ENCODE measurements at places on chromosomes 1 and 21.

DNA sequence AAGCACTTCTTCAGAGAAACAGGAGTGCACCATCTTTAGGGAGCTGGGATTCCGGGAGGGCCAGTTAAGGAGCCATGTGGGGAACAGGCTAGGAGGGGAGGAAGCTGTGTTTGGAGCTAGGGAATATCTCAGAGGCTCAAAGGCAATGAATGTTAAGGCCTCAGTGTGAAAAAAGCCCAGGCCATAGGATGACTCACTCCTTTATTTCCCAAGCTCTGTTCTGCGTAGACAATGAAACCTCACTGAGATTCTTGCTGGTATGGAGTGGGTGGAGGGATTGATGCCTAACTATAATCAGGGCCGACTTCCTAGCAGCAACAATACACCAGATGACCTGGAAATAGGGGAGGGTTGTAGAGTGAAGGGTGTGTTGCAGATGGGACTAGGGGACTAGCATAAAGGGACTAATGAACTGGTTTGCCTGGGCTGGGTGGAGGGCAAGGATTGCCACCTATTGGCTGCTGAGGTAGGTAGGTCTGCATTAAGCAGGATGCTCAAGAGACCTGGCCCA is 2.1 kb downstream of the GNAT2 start:
- DNase-seq: no peak

GRCh38 chr21:43193651-43194302 is 25.0 kb downstream of the CRYAA start:
- no peak for DNase-seq

GRCh38 chr1:39722495-39722894 is 16.2 kb upstream of the PPIE start:
- no peak for DNase-seq

DNA sequence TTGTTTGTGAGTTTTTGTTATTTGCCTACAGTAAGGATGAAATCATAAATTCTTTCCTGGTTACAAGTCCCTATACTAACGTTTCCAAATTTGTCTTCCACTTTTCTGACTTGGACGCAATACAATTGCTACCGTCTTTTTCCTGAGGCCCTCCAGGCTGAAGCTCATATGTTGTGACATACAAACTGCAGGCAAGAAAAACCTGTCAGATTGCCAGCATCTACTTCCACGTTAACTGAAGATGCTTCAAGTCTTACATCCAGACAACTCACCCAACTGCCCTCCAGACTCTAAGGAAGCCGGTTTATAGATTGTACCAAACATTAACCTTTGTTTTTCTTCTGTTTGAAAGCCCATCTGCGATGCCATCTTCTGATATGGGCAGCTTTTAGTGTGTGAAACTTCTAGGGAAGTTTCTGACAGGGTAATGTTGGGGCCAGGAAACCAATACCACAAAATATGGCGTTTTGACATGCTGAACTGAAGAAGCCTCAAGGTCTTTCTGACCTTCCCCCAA is 21.4 kb upstream of the RNF11 start:
- DNase-seq: peak; percentile 2

- no peak for DNase-seq
Observed at GRCh38 chr1:167196166-167196565, 24.5 kb upstream of the POU2F1 start.

DNA sequence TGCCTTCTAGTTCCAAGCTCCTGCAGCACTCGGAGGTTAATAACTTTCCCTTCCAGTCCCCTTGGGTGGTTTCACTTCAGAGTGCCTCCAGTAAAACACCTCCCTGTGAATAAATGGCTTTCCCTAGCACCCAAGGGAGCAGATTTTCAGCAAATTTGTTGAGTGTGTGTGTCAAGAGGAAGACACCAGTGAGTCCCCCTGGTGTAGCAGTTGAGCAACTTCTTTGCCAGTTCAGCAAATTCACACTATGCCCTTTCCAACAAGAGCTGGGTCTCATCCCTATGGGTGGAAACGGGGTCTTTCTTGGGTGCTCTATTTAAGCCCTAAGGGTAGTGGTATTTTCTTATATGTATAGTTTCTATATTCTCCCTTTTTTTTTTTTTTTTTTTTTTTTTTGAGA is 806 bp upstream of the AADACL4 start:
- DNase-seq: no peak

Data from activated T-helper 1 cell treated with anti-CD3 and anti-CD28 coated beads, Interleukin-12 subunit alpha, Interleukin-12 subunit beta, Interleukin-2, Interleukin-4 antibody, amounts not matched to agents 30 ng/mL and 10 ng/mL and 1 ng/mL, durations not matched to agents 14 hours and 24 hours and 36 hours (primary cell).